Activated CD4-positive, CD25-positive, alpha-beta regulatory T cell (primary cell): ENCODE measurements at places on chromosomes 3 and 15.
A peak's percentile ranks its signal among the peaks of the same experiment; 100 is the strongest.

GRCh38 chr15:67945951-67946700 is 106.3 kb upstream of the RNU6-1 start:
- DNase-seq = no peak

GRCh38 chr15:101088271-101088670 is 163.6 kb downstream of the CHSY1 start:
- DNase-seq = no peak

GRCh38 chr3:184155644-184156521 is 706 bp downstream of the DVL3 start:
- DNase-seq = peak; percentile 24

DNA sequence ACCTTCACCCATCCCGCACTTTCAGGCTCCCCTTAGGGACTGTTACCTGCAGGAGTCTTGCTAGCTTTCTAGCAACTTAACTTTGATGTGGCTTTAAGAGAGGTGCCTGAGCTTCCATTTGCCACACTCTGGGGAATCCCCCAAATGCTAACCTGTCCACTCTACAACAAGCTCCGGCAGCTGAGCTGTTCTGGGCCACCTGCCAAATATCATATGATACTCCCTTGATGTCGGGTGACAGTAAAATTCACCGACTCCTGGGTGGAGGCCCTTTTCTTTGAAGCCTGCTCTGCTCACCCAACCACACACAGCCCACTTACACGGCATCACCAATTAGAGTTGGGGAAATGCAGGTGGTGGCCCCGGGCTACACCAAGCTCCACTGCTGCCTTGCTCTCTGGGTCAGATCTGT is 38.0 kb upstream of the XCR1 start:
- DNase-seq = peak; percentile 64
